ENCODE measurements at places on chromosomes 5 and 9.
A peak's percentile ranks its signal among the peaks of the same experiment; 100 is the strongest.

- DNase-seq: peak; percentile 24
These were observed 142.0 kb downstream of the FAM114A2 start for GRCh38 chr5:153896701-153897100.

- DNase-seq: no peak
These were observed 3.4 kb downstream of the MAMDC4 start for GRCh38 chr9:136855461-136856078.

DNA sequence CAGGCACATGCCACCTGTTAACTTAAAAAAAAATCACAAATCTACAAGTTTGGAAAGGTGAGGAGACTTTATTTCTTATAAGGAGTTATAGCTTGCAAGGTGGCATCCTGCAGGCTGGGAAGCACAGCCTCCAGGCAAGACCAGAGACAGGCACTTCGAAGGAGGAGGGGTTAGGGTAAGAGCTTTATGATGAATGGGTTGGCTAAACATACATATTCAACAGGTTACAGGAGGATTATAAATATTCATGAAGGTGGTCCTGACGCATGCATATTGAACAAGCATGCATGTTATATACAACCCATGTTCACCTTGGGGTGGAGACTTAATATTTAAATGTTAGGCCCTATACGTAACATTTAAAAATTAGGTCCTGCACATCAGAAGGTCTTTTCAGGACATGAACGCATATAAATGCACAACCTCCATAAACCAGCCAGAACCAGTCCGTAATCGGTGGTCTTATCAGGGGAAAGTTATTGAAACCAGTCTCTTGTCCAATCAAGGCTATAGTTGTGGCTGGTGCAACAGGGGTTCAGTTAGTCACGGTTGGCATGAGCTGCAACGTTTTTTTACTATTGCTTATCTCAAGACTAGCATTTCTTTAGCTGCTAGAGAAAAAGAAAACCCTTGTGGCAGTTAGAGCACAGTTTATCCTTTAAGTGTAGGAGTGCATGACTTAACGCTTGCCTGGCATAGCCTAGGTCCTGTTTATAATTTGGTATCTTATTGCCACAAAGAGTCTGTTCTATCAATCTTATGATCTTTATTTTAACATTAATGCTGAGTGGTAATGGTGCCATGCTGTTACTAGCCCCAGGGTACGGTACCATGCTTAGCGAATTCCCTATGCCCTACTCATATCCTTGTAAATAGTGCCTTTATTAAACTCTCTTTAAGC is 72.7 kb downstream of the C9orf57 start:
- no peak for DNase-seq

DNA sequence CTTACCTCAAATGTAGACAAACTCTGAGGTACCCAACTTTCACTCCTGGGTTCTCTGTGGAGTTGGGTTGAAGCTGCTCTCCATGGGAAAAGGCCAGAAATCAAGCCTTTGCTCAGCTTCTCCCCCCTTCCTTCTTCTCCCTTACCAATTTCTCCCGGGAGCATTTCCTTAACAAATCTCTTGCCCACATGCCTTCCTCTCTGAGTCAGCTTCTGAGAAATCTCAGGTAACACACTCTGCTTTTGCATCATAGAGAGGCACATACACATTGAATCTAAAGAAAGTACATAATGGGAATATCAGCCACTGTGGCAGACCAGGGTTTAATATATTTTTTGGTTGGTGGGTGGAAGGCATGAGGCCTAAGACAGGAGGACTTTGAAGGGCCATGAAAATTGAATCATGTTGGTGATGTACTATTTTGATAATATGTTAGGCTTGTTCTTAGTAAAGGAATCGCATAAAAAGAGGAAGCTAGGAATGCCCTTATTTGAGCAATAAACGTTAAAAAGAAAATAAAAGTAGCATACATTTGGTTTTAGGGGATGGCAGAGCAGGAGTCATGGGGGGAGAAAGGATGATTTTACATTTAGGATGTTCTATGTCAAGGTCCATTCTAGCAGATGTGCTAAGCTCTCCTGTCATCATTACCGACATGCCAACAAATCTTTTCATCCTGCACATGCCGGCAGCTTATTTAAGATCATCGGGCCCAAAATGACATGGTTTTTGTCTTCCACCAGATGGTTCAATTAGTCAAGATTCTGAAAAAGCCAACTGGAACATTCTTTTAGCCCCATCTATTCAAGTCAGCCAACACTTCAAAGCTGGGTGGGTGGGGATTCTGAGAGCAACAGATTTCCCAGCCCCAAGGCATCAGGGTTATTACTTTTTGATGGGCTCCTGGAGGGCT is 199.5 kb upstream of the CLINT1 start:
- DNase-seq: no peak

GRCh38 chr5:157516626-157517325 is 56.8 kb downstream of the NIPAL4 start:
- peak; percentile 96 for DNase-seq

DNA sequence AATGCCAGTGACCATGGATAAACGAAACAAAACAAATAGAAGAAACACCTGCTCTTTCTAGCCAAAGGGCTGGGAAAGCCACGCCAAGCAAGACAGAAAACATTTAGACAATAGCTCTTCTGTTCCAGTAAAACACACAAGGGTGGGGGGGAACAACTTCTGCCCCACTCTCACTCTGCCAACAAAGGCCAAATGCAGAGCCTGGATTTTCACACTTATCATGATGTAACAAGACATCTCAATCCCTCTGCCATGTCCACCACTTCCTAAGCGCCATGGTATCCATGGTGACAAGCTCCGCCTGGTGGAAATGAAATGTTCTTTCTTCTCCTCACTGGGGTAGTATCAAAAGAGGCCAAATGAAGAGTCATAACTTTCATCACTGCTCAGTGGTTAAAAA is 60.6 kb downstream of the DRD1 start:
- DNase-seq: no peak

- DNase-seq: no peak
These were observed 100.3 kb downstream of the ENTREP1 start for GRCh38 chr9:69425136-69425801.

DNA sequence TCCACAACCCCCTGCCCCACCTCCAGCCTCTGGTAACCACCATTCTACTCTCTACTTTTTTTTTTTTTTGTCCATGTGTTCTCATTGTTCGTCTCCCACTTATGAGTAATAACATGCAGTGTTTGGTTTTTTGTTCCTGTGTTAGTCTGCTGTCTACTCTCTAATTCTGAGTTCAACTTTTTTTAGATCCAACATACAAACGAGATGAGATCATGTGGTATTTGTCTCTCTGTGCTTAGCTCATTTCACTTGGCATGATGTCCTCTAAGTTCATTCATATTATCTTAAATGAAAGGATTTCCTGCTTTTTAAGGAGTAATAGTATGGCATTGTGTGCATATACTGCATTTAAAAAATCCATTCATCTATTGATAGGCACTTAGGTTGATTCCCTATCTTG is 130.9 kb downstream of the NMUR2 start:
- no peak for DNase-seq

DNA sequence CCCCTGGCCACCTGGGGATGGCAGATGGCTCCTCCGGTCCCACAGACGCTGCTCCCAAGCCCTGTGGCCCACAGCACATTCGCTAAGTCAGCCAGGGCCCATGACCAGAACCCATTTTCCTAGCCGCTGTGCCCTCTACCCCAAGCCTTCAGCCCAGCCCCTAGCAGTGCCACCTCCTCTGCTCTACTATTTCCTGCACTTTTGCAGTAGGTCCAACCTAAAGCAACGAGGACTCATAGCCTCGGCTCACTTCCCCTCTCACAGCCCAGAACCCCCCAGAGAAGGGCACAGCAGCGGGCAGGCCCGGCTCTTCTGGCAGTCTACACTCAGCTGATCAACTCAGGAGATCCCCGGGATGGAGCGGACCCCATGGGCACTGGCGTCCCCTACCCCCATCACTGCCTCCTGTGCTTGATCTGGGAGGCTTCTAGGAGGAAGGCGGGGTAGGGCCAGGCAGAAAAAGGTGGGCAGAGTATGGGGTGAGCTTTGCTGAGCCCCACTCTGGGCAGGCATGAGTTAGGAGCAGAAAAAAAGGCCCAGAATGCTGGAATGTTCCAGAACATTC is 111.2 kb downstream of the ZNF354C start:
- peak; percentile 1 for DNase-seq

- DNase-seq: peak; percentile 11
These were observed 141.2 kb downstream of the PRDM9 start for GRCh38 chr5:23648656-23649055.

Data from MG63 (cell line).